Activated T-helper 1 cell treated with anti-CD3 and anti-CD28 coated beads, Interleukin-2, amount 50 U/mL, for 16 hours (primary cell): ENCODE measurements at places on chromosomes 5 and 9.

- no peak for DNase-seq
Measured at GRCh38 chr9:114546851-114547250, 40.7 kb upstream of the ATP6V1G1 start.

GRCh38 chr9:108617676-108618075, 238.1 kb downstream of the ACTL7B start:
- DNase-seq = no peak

- DNase-seq = no peak
Measured at GRCh38 chr9:137382444-137383080, 40.4 kb downstream of the EXD3 start.

GRCh38 chr9:131303381-131304321, 14.1 kb downstream of the PLPP7 start:
- no peak for DNase-seq

DNA sequence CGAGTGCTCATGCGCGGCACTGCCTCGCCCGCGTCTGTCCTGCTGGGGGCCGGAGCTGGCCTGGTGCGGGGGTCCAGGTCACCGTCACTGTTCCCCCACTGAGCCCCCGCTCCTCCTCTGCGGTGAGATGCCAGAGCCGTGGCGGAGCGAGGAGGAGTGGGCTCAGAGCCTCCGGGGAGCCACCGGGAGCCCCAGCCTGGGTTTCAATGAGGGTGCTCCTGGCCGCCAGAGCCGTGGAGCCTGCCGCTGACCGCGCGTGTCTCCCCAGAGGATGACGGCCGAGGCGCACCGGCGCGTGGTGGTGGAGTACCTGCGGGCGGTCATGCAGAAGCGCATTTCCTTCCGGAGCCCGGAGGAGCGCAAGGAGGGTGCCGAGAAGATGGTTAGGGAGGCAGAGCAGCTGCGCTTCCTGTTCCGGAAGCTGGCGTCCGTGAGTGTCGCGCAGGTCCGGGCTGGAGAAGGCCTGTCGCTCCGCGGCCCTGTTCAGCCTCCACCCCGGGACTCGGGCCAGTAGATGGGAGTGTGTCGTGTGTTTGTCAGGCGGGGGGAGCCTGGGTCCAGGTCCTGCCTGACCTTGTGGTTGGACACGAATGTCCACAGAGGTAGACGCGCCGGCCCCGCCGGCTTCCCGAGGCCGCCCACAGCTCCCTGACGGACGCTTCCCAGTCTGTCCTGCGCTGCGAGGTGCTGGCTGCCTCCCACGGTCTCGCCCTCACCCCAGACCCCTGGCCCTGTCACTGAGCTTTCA, 22.0 kb downstream of the EXOC3 start:
- DNase-seq = no peak

GRCh38 chr5:132190161-132190817, 37.4 kb downstream of the P4HA2 start:
- DNase-seq = no peak
